ENCODE measurements at places on chromosomes 16 and 17.

GRCh38 chr17:77061669-77062068 is 79.1 kb upstream of the SEC14L1 start:
- DNase-seq = no peak

- no peak for DNase-seq
These were observed 57.4 kb upstream of the GRIN2A start for GRCh38 chr16:10239640-10240039.

- DNase-seq = no peak
These were observed 10.9 kb downstream of the RAB40C start for GRCh38 chr16:600781-601180.

- DNase-seq = no peak
These were observed 233.5 kb upstream of the RPL38 start for GRCh38 chr17:73969956-73970355.

DNA sequence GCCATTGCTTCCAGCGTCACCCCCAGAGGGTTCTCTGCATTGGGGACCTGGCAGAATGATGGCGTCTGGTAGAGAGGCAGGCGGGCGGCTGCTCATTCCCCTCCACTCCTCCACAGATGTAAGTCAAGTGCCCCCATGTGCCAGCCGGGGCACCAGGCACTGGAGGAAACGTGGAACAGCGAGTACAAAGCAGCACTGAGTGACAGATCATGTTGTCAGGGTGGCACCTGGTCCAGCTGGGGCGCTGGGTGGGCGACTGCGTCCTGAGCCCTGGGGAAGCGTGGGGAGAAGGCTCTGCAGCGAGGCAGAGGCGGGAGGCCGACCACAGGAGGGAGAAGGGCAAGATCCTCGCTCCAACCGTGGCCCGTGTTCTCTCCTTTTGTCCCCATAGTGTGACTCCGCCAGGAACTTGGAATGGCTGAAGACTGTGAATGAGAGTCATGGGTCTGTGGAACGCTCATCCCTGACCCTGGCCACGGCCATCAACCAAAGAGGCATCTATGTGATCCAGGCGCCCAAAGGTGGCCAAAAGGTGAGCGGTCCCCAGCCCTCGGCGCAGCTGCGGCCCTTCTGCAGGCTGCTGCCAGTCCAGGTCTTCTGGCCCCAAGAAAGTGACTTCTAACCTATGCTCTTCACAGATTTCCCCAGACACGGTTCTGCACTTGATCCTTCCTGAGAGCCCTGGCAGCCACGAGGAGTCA is 76.7 kb downstream of the RNF213 start:
- no peak for DNase-seq

DNA sequence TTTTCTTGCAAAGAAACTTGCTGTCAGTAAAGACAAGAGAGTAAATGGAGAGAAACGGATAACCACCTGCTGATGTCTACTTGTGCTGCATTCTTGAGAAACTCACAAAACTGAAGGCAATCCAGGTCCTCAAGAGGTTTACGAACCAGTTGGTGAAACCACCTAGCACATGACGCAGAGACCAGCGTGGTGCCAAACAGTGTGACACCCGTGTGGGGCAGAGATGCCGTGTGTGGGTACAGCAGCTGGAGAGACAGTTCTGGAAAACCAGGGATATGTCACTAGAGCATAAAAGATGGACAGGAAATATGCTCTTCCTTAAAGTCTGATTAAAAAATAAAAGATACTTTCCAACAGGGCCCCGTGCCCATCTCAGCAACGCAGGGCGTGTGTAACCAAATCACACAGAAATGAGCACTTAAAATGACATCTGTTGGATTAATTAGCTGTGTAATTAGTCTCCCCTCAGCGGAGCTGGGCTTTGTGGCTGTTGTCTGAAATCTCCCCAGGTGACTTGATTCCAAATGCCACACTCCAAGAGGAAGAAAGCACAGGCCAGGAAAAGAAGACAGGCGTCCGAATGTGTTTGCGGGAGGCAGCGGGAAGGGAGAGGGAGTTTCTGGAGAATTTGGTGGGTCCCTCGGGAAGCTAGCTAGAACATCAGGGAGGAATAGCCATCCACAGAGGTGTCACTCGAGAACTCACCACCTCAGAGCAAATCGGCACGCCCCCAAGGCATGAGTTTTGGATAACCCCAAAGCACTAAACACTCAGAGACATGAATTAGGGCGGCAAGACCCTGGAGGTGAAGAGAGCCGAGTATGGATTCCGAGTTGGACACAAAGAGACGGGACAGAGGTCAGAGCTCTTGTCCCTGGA is 109.8 kb downstream of the ZFHX3 start:
- DNase-seq = no peak
